Hematopoietic multipotent progenitor cell treated with erythropoietin and hydrocortisone succinate and interleukin-3 and kit ligand, for 17 days (in vitro differentiated cells): ENCODE measurements at places on chromosomes 16 and 17.

- no peak for DNase-seq
Observed at GRCh38 chr17:47834756-47835155, 3.3 kb downstream of the LRRC46 start.

GRCh38 chr16:84842516-84843148 is 22.8 kb downstream of the CRISPLD2 start:
- DNase-seq, result no peak

- DNase-seq, result no peak
Observed at GRCh38 chr17:82863383-82863940, 23.6 kb upstream of the ZNF750 start.

DNA sequence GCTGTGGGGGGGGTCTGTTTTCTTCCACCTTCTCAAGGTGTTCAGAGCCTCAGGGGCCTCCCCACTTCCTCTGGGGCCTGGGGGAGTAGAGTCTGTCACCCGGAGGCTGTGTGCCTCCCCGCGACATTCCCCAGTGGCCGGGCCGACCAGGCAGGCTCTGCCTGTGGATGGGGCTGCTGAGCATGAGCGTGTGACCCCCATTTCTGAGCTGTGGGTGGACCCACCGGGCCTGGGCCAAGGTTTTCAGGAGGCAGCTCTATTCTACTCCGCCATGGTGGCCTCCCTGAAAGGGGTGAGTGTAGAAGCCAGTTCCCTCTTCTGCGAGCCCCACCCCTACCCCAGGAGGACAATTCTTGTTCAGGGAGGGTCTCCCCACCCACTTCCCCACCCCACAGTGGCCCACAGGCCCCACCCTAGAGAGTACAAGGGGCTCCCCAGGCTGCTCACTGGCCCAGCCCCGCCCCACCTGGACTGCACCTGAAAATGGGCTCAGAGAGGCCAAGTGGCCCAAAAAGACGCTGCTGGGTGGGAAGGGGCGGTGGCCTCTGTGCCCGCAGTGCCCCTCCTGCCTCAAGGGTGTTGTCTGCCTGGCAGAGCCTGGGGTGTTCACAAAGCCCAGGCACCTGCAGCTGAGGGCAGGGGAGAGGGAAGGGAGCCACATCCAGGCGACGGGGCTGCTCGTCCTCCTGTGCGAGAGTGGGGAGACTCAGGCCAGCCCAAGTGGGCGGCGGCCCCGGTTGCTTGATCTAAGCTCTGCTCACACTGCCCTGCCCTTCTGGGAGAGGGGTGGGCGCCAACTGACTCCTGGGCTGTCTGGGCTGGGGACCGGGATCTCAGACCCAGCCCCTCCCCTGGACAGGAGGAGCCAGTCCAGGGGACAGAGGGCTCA is 1.3 kb downstream of the MSLN start:
- DNase-seq, result no peak

- DNase-seq, result no peak
Observed at GRCh38 chr16:49605536-49606254, 232.1 kb downstream of the C16orf78 start.

GRCh38 chr17:66462010-66462409 is 159.6 kb downstream of the PRKCA start:
- DNase-seq, result no peak

GRCh38 chr17:5702951-5703510 is 118.7 kb upstream of the NLRP1 start:
- DNase-seq, result no peak

GRCh38 chr17:76272541-76273444 is 7.6 kb downstream of the UBALD2 start:
- DNase-seq, result no peak

GRCh38 chr16:1123525-1124230 is 27.6 kb upstream of the C1QTNF8 start:
- no peak for DNase-seq
